Activated CD4-positive, alpha-beta T cell treated with anti-CD3 and anti-CD28 coated beads for 48 hours (primary cell): ENCODE measurements at places on chromosomes 1 and 21.

- DNase-seq = no peak
These were observed 31.7 kb upstream of the CLDN14 start for GRCh38 chr21:36511484-36512220.

DNA sequence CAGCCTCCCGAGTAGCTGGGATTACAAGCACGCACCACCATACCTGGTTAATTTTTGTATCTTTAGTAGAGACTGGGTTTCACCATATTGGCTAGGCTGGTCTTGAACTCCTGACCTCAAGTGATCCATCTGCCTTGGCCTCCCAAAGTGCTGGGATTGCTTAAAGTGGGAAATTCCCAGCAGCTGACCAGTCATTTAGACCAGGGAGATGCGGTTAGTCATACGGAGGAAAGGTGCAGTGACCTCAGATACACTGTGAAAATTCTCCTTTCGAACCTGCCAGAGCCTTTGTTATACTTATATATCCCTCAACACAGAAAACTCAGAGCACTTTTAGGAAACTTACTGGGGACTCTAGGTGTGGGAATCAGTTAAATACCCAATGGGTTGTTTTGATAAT lies 39.6 kb downstream of the MAP10 start:
- no peak for DNase-seq

GRCh38 chr1:230026572-230026971 lies 40.5 kb upstream of the GALNT2 start:
- no peak for DNase-seq

- no peak for DNase-seq
These were observed 177.6 kb downstream of the MIS18A start for GRCh38 chr21:32101277-32101676.

GRCh38 chr1:37477198-37477931 lies 3.0 kb downstream of the ZC3H12A start:
- DNase-seq = peak; percentile 86

GRCh38 chr1:52192436-52192835 lies 50.5 kb downstream of the ZFYVE9 start:
- DNase-seq = no peak

GRCh38 chr1:163094589-163094988 lies 25.4 kb downstream of the RGS4 start:
- no peak for DNase-seq

- no peak for DNase-seq
These were observed 13.6 kb upstream of the FAAH start for GRCh38 chr1:46380508-46380907.

DNA sequence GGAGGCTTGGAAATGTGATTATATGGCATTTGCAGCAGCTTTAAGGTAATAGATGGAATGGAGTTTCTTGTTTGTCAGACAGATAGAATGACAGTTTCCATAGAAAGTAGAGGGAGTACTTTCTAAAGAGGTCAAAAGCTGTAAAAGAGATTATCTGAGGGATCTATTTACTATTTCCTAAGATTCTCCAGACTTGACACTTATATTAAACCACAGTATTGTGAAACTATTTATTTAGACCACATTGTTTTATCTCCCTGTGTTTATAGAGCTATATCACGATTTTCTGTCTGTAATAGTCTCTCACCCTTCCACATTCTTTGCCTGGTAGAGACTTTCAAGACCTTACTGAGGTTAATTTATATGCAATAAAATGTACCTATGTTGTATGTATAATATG lies 66.7 kb downstream of the MAN1A2 start:
- DNase-seq = no peak

- no peak for DNase-seq
These were observed 1.4 kb upstream of the COL9A2 start for GRCh38 chr1:40318476-40318875.

- DNase-seq = no peak
These were observed 27.7 kb downstream of the PTAFR start for GRCh38 chr1:28148880-28149195.

DNA sequence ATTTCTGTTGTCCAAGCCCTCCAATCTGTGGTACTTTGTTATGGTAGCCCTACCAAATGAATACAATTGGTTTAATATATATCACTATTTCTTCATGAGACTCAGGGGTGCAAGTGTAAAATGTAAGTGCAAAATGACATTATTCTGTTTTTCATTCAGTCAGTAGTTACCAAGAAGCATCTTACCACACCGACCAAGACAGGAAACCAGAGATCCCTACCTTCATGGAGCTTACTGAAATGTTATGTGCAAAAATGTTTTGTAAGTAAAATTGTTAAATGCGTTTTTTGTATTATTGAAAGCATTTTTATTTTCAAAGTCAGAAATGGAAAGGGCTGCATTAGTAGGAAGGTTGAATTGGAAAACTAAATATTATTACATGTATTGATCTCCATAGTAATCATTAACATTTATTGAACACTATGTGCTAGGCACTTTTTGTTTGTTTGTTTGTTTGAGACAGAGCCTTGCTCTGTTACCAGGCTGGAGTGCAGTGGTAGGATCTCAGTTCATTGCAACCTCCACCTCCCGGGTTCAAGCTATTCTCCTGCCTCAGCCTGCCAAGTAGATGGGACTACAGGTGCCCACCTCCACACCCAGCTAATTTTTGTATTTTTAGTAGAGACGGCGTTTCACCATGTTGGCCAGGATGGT lies 166.8 kb downstream of the PTPRC start:
- DNase-seq = no peak

DNA sequence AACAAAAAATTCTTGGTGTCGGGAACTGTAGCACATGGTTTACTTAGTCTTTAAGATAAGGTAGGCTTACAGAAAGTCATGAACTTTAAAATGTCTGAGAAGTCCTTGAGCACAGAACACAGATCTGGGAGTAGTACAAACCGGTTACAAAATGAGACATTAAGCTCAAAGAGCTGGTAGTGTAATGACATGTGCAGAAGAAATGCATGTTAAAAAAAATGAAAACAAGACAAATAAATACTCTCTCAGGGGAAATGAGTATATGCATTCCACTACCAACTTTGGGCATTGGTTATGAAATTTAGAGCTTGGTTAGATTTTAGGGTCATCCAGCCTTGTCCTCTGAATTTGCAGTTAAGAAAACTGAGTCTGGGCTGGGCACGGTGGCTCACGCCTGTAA lies 91.5 kb upstream of the F3 start:
- no peak for DNase-seq

DNA sequence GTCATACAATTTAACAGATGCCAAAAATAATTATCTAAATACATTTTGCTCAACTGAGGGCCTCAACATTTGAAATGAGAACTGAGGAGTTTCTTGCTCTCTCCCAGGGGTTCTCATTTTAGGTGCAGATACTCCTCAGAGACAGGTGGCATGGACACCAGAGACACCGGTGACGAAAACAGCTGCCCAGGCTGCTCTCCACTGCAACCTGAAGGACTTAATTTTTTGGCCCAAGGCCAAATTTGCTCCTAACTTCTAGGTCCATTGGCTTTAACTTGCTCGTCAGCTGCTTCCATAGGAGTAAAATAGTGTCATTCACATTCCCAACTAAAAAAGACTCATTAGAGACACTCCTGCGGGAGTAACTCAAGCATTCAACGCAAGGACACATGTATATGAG lies 87.0 kb downstream of the NRIP1 start:
- no peak for DNase-seq

GRCh38 chr1:197521118-197521739 lies 253.2 kb downstream of the CRB1 start:
- peak; percentile 17 for DNase-seq

GRCh38 chr1:117308311-117308916 lies 58.8 kb upstream of the MAN1A2 start:
- DNase-seq = no peak

GRCh38 chr1:1360506-1361169 lies 2.3 kb upstream of the MXRA8 start:
- no peak for DNase-seq

- no peak for DNase-seq
These were observed 3.7 kb downstream of the DEDD start for GRCh38 chr1:161128591-161129420.

DNA sequence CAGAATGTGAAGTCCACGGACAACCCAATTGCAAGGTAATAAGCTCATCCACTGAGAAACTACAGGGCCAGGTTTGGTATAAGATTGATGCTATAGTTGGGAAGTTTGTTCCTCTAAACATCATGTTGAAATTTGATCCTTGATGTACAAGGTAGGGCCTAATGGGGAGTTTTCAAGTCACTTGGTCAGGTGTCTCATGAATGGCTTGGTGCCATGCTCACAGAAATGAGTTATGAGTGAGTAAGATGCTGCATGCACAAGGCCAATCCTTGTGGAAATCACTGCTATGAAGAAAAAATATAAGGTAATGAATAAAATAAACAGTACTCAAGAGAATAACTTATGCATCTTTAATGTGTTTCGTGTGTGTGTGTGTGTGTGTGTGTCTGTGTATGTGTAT lies 1891.2 kb downstream of the NCAM2 start:
- DNase-seq = no peak
